ENCODE measurements at places on chromosomes 1 and 21. TPM values are rescaled to one million over a fixed set of nuclear protein-coding genes. Genes with fewer than 3 reads are reported as not detected.

Gene CYP4B1
- polyA plus RNA-seq = not detected

Gene PIGR
- 0.04 TPM for polyA plus RNA-seq

Gene DSCAM
- polyA plus RNA-seq = 2.0 TPM

Gene ATP1A4
- 4.0 TPM for polyA plus RNA-seq

Gene HNRNPCL4
- not detected for polyA plus RNA-seq

Gene TCP10L
- 1.6 TPM for polyA plus RNA-seq

Gene EPHX1
- polyA plus RNA-seq = 37.4 TPM

Gene RIPK4
- polyA plus RNA-seq = 0.32 TPM

Gene RNU1-4
- polyA plus RNA-seq = not detected

Gene LRRC39
- 213 TPM for polyA plus RNA-seq

Gene C4BPB
- 0.10 TPM for polyA plus RNA-seq

Gene GPA33
- 0.12 TPM for polyA plus RNA-seq

Gene TTC4
- 26.3 TPM for polyA plus RNA-seq

Gene PTPN14
- polyA plus RNA-seq = 12.8 TPM

Gene SLAMF7
- 0.71 TPM for polyA plus RNA-seq

Gene TMEM269
- 0.79 TPM for polyA plus RNA-seq

Gene MCL1
- 133 TPM for polyA plus RNA-seq

Gene AVPR1B
- 0.14 TPM for polyA plus RNA-seq

Gene TAF12
- polyA plus RNA-seq = 28.6 TPM

Gene ADAMTSL4
- 65.4 TPM for polyA plus RNA-seq

Gene ZNF670
- 2.6 TPM for polyA plus RNA-seq
